AG09309 (cell line): ENCODE measurements at places on chromosomes 1 and 21.

DNA sequence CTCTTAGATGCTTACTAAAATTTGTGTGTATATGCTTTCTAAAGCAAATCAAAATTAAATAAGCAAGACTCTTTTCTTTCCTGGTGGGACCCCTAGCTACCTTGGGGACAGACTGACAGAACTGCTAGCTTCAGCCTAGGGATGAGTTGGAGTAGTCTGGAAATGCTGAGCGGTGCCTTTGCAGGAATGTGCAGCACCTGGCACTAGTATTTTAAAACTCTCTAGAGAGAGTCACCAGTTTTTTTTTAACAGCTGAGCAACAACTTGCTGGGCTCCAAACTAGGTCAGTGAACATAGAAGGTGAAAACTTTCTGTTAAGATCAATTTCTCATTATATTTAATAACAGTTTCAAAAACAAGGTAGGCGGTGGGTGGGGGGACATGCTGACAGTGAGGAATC is 56.8 kb downstream of the NUF2 start:
- DNase-seq = no peak

GRCh38 chr1:36557041-36558000 is 74.6 kb upstream of the CSF3R start:
- no peak for DNase-seq

DNA sequence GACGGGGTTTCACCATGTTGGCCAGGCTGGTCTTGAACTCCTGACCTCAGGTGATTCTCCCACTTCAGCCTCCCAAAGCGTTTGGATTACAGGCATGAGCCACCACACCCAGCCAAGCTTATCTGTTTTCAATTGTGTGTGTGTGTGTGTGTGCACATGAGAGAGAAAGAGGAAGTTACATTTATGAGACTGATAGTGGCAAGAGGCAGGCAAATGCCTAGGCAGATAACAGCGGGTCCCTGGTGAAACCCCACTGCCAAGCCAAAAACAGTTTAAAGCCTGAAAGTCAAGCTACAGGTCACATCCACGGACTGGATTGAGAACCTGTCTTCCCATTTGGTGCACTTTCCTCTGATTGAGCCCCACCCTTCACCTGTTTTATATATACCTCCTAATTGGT is 35.1 kb upstream of the IFNGR2 start:
- no peak for DNase-seq

- no peak for DNase-seq
Measured at GRCh38 chr1:214967865-214968575, 114.5 kb upstream of the KCNK2 start.

- no peak for DNase-seq
Measured at GRCh38 chr1:87064309-87064708, 149.9 kb downstream of the HS2ST1 start.
